ENCODE measurements at places on chromosomes 3 and 15.

DNA sequence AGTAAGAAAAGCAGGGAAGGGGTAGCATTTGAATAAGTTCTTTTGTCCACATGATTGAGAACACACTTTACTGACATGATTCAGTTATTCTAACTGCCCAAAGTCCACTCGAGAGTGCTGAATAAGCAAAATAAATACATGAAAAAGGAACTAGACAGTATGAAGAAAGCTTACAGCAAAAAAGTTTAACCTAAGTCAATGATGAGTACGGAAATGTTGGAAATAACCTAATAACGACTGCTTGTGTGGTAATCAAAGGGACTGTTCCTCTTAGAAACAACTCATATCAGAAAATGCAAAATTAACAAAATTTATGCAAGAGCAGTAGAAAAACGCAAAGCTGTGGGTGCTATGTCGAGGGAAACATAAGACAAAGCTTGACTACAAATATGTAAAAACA is 36.6 kb downstream of the DMXL2 start:
- no peak for DNase-seq

DNA sequence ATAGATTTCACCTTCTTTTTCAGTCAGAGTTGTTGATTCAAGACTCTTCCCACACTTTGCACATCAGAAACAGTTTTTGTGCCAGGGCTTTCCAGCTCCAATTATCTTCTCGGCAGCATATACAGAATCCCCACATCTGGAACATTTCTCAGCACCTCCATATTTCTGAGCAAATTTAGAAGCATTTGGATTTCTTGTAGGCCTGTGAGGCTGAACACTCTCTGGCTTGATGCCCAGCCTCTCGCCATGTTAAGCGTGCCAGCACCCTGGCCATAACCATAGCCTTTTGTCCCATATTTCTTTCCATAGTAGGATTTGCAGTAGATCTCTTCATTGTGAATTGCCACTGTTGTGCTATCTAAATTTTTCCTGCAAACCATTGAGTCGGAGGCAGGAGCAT is 28.3 kb downstream of the CD80 start:
- DNase-seq, result no peak

GRCh38 chr3:40324621-40325020 is 15.1 kb downstream of the EIF1B start:
- DNase-seq, result no peak

- no peak for DNase-seq
Observed at GRCh38 chr15:68196445-68197169, 8.5 kb downstream of the CALML4 start.
